ENCODE measurements at places on chromosomes 7 and 10.

DNA sequence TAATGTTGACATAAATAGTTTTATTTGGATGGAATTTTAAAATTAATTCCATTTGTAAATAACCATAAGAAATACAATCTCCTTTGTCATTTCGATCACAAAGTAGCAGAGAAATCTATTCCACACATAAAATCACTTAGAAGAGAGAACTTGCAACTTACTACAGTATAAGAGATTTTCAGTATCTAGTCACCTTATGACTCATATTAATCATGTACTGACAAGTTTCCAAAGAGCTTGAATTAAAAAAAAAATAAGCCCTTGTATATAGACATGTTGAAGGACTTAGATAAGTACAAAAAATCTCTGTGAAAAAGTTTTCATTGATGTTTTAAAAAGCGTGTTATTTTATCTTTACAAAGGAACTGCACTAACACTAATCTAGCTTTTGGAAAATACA, 207.1 kb upstream of the ETV1 start:
- no peak for DNase-seq

- no peak for DNase-seq
Measured at GRCh38 chr10:110423650-110424049, 74.1 kb upstream of the DUSP5 start.

- DNase-seq = no peak
Measured at GRCh38 chr7:68544851-68545250, 1053.4 kb upstream of the AUTS2 start.

DNA sequence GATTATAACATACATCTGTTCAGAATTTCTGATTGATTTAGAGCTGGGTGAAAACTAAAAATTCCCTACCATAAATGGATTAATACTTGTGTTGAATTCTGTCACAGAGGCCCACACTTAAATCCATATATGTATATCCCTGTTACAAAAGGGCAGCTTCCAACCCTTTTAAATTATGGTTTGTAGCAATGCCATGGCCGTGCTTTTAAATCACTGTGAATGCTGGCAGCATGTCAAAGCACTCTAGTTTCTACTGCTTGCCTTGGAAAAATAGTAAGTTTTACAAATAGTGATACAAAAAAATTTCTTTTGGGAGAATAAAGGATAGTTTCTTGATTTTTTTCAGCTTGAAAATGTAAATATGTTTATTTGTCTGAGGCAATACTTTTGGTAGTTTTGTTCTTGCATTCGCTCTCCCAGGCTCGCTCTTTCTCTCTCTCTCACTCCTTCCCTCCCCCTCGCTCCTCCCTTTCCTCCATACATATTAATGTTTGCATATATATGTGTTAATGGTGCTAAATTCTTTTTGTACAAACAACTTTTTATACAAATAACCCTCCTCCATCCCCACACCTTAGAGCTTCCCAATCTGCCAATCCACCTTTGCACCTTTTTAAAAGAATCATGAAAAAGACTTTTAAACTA, 29.8 kb downstream of the TES start:
- no peak for DNase-seq
